T follicular helper cell (primary cell): ENCODE measurements at places on chromosomes 1 and 21.

DNA sequence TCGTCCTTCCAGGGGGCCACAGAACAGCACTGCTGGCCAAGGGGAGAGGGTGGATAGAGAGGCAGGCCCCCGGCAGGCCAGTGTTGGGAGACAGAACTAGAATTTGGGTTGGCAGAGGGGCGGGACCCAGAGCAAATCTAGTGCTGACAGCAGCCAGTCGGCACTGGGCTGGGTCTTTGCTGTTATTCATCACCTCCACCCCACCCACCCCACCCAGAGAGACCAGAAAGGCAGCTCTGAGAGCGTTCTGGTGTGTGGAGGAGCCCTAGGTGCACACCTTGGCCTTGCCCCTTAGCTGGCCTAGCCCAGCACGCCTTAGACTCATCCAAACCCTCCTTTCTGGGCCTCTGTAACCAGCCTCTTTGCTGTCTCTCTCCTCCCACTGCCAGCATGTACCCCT is 6.4 kb upstream of the PKP1 start:
- DNase-seq: no peak

DNA sequence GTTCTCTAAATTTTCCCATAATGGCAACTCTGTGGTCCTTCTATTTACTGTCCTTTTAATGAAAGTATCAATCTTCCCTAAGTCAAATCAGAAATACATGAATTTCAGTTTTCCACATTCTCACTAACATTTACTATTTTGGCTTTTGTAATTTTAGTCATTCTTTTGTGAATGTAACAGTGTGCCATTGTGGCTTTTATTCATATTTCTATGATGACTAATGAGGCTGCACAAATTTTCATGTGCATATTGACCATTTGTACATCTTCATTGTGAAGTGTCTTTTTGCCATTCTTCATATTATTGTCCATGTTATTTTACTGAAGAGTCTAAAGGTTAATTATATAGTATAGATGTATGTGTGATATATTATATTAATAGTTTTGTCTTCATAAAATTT is 431.0 kb upstream of the BRINP3 start:
- DNase-seq: no peak

- DNase-seq: no peak
Observed at GRCh38 chr1:26335774-26336476, 18.0 kb downstream of the CRYBG2 start.

GRCh38 chr1:181134543-181135436 is 46.3 kb downstream of the IER5 start:
- no peak for DNase-seq

DNA sequence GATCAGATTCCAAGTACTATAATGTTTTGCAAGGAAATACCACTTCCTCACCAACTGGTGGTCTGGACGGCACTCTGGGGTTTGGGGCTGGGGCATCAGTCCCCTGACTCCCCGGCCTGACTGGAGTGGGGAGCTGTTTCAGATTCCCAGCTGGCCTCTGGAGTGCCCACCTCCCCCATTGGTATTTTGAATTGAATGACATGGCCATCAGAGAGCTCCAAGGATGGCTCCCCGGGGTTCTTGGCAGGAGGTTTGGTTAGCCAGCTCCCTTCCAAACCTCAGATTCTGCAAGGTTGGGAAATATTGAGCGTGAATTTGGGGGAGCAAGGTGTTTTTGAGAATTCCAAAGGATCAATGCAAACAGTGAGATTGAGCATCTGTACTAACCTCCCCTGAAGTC is 2.2 kb upstream of the INAVA start:
- no peak for DNase-seq

DNA sequence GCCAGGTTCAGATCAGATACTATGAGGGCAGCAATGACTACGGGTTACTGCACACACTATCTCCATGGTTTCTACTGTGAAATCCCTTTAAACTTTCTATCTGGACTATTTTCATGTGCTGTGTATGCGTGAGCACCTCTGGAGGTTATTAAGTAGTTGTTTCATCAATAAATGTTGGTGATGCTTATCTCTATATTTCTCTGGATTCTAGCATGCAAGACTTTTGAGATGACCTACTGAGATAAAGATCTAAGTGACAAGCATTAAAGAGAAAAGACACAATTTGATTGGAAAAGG is 194.0 kb downstream of the NRIP1 start:
- DNase-seq: no peak

DNA sequence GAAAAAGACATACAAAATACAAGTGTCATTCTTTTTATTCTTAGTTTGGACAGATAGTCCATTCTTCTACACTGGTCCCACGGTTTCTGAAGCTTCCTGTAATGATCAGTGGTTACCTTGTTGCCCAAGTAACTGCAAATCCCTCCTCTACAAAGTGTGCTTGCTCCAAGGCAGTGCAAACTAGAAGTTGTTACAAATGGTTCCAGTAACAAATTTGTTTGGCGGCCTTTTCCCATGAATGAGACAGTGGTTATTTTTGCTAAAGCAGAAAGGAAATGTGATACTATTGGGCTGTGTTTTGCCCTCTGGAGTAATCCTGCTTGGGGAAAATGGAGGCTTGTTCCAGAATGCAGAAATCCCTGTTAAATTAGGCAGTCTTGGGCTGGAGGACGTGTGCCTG is 8.9 kb downstream of the BACE2 start:
- no peak for DNase-seq

GRCh38 chr1:93440272-93440671 is 7.6 kb upstream of the FNBP1L start:
- DNase-seq: no peak

DNA sequence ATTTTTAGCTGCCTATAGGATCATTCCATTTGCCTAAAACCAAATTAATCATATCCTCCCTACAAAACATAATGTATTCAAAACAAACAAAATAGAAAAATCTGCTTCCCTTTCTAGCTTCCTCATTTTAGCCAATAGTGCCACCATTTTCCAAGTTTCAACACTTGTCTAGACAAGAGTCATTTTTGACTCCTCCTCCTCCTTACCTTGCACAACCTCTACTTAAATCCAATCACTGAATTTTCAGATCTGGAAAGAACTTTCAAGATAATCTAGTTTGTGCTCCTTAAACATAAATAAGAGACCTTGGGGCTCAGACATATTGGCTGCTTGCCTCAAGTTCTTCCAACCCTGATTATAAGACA is 7.4 kb downstream of the STX6 start:
- no peak for DNase-seq

DNA sequence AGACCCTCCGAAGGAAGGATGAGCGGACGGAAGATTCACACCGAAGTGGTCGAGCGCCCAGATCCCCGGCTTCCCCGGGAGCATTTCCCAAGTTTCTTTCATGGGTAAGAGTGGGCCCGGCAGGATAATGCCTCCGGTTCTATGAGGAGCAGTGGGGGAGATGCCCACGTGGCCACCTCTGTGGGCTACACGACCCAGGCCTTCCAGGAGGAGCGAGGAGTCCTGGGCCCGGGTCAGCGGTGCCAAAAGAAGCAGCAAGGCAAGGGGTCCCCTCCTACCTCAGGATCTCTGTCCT is 7.9 kb upstream of the NBPF11 start:
- no peak for DNase-seq

GRCh38 chr1:66553846-66554245 is 19.9 kb downstream of the SGIP1 start:
- no peak for DNase-seq

DNA sequence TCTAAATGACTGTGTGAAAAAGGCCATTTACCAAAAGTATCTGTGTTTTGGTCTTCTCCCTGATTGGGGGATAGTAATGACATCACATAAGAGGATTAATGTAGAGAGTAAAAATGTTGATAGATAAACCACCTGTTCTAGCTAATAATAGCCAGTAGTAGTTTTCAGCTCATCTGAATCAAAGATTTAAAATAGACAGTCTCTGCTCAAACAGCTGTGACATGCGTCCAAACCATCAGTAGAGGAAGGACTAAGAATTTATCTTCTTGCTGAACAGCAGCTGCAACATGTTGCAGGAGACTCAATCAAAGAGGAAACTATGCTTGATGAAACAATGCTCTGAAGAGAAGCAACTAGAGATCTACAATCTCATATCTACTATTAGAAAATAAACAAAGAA is 21.4 kb downstream of the TMPRSS15 start:
- no peak for DNase-seq

GRCh38 chr1:222877854-222878253 is 63.0 kb downstream of the DISP1 start:
- DNase-seq: no peak
